ENCODE measurements at places on chromosomes 5 and 9. TPM values are rescaled to one million over a fixed set of nuclear protein-coding genes. Genes with fewer than 3 reads are reported as not detected.

- no peak for DNase-seq
Observed at GRCh38 chr9:134858051-134858841, 22.4 kb upstream of the FCN2 start.

GRCh38 chr5:107341376-107342084, 329.2 kb downstream of the EFNA5 start:
- no peak for DNase-seq

- no peak for DNase-seq
Observed at GRCh38 chr5:146050086-146050485, 55.3 kb downstream of the PLAC8L1 start.

DNA sequence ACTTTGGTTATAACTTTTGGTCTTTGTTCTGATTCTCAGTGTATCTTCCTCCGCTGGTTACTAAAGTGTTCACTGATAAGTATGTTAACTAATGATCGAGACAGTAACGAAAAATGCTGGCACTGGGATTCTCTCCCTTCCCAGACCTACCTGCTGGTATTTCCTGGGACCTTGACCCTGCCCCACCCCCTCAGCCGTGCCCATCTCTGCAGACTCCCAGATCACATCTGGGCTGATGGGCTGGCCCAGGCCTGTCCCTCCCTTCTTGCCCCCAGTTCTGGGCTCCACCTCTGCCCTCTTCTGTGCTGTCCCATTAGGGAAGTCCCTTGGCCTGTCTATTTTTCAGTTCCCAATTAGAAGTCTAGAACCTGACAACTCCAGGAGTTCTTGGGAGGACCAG, 46.9 kb downstream of the NEURL1B start:
- no peak for DNase-seq

Gene YIPF5
- total RNA-seq: 45.0 TPM

All from ureter (tissue), 1 donor.